ENCODE measurements at places on chromosomes 1 and 21.

GRCh38 chr1:60872426-60873054 lies 209.8 kb upstream of the NFIA start:
- no peaks in the 10 kb centered on the region for H3K36me3 ChIP-seq
- H3K4me3 ChIP-seq = no peak overlapping the region
- H3K27ac ChIP-seq = no peak overlapping the region
- H3K27me3 ChIP-seq = no peaks in the 10 kb centered on the region
- no peak for DNase-seq

DNA sequence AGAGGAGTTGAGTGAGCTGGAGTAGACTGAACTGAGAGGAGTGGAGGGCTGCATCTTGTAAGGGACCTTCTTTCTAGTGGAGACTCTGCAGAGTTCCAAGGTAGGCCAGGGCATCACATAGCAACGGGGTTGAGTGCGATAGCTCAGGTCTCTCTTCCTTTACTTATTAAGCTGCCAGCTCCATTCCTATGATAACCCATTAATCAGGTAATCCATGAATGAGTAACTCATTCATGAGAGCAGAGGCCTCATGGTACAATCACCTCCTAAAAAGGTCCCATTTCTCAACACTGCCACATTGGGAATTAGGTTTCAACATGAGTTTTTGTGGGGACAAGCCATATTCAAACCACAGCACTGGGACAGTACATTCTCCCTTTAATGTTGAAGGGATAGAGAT lies 21.3 kb downstream of the VN1R5 start:
- H3K4me1 ChIP-seq = peaks cover 21% of the 10 kb centered on the region
- no peaks in the 10 kb centered on the region for H3K36me3 ChIP-seq
- H3K4me3 ChIP-seq = no peak overlapping the region
- DNase-seq = no peak

DNA sequence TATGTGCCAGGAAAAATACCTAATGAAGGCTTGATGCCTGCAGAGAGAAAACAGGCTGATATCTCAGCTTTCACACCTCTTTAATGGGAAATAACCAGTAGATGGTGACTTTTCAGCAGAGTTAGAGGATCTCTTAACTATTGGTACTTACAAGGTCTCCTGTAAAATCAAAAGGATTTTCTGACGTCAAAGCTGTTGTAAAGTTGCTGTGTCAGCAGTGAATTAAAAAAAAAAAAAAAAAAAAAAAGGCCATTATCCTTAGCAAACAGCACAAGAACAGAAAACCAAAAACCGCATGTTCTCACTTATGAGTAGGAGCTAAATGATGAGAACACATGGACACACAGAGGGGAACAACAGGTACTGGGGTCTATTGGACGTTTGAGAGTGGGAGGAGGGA lies 349.1 kb downstream of the AMY1C start:
- no peak for DNase-seq
- no peak overlapping the region for H3K27ac ChIP-seq
- no peaks in the 10 kb centered on the region for H3K27me3 ChIP-seq
- H3K4me3 ChIP-seq = no peak overlapping the region

DNA sequence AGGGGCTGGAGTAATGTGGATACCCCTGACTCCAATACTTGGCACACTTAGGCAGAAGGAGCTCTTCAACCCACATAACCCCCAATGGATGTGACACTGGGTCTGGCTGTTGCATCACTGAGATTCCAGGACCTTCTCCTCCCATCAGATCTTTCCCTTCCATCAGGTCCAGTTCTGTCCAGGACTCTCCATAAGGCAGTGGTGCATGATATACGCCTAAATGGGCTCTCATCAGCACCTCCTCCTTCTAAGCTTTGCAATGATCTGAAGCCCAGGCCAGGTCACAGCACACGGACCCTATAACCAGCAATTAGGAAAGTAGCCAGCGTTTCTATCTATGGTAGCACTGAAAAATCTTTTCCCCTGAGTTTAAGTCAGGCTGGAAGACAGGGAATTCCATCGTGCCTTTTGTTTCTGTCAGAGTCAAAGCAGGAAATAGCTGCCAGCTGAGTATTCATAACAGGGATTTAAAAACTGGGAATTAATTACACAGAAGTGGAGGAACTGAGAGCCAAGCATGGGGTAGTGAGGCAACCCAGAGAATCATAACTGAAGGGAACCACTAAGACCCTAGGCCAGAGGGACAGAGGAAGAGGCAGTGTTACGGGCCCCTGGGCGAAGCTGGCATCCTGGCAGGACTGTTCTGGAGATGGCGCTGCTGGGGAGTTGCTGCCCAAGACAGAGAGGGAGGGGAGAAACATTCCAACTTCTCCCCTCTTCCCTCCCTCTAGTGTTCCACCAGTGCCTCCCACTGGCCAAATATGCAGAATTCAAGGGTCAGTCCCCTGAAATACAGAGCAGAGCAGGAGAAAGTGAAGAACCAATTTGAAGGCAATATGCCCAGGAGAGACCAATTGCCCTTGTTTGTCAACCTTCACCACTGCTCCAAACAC lies 37.5 kb upstream of the HOOK1 start:
- no peaks in the 10 kb centered on the region for H3K4me1 ChIP-seq
- no peaks in the 10 kb centered on the region for H3K27me3 ChIP-seq
- H3K27ac ChIP-seq = no peak overlapping the region
- no peaks in the 10 kb centered on the region for H3K36me3 ChIP-seq
- no peak overlapping the region for H3K4me3 ChIP-seq
- DNase-seq = peak; percentile 21

DNA sequence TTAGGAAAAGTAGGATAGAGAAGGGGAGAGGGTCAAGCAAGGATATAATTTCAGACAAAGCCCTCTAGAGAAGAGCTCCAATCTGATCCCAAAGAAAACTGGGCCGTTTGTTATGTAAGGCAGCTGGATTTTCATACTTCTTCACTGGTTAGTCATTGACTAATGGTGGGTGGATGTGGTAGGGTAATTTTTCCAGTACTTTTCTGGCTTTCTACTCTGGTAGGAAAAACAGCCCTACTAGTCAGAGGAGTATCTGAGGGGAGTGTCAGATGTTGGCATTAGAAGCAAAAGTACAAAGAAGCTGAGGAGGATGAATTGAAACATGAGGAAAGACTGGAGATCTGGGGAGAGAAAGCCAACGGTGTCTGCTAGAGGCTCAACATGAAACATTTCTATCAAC lies 145.3 kb downstream of the TNFSF18 start:
- no peak overlapping the region for H3K27ac ChIP-seq
- no peaks in the 10 kb centered on the region for H3K27me3 ChIP-seq
- peaks cover 7% of the 10 kb centered on the region for H3K4me1 ChIP-seq
- no peak for DNase-seq
- no peak overlapping the region for H3K4me3 ChIP-seq
- peaks cover 11% of the 10 kb centered on the region for H3K36me3 ChIP-seq

- peaks cover 5% of the 10 kb centered on the region for H3K27me3 ChIP-seq
- peak; percentile 60 for DNase-seq
- peaks cover 4% of the 10 kb centered on the region for H3K4me1 ChIP-seq
- no peak overlapping the region for H3K4me3 ChIP-seq
- H3K36me3 ChIP-seq = no peaks in the 10 kb centered on the region
Measured at GRCh38 chr1:156608981-156609380, 7.7 kb upstream of the GPATCH4 start.

- no peak overlapping the region for H3K4me3 ChIP-seq
- no peaks in the 10 kb centered on the region for H3K36me3 ChIP-seq
- no peaks in the 10 kb centered on the region for H3K4me1 ChIP-seq
Measured at GRCh38 chr1:195763146-195763906, 844.9 kb downstream of the KCNT2 start.

GRCh38 chr1:114740331-114740730 lies 17.5 kb downstream of the CSDE1 start:
- H3K36me3 ChIP-seq = peaks cover 66% of the 10 kb centered on the region
- no peak for DNase-seq
- no peaks in the 10 kb centered on the region for H3K27me3 ChIP-seq
- H3K4me3 ChIP-seq = no peak overlapping the region
- H3K4me1 ChIP-seq = 0 out of 2 replicates have a peak, but pooled peaks cover 4% of the 10 kb centered on the region
- H3K27ac ChIP-seq = 0 out of 2 replicates have a peak overlapping the region, but pooled peaks have one; percentile 4

DNA sequence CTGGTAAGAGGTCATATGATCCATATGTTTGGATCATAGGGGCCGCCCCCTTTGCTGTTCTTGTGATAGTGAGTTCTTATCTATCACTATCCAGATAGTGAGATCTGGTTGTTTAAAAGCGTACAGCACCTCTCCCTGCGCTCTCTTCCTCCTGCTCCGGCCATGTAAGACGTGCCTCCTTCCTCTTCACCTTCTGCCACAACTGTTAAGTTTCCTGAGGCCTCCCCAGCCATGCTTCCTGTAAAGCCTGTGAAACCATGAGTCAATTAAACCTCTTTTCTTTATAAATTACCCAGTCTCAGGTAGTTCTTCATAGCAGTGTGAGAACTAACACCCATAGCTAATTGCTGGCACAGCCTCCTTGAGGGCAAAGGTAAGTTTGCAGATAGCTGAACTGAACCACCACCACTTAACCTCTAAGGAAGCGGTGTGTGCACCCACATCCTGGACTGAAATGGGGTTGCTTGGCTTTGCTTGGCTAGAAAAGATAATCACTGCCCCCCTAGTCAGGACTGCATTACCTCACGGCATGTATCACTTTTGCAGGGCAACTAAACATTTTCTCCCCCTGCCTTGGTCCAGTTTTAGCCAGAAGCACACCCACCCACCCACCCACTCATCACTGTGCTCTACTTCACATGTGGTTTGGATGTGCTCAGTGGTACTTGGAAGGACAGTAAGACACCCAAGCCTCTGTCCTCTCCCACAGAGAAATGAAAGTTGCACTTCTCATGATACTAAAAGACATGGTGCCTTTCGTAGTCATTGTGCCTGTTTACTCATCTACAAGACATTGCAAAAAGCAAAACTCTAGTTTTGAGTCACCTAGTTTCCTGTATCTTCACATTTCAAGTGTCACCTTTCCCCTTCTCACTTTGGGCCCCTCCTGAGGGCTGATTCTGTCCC lies 23.1 kb upstream of the PTAFR start:
- H3K27me3 ChIP-seq = no peaks in the 10 kb centered on the region
- peaks cover 39% of the 10 kb centered on the region for H3K36me3 ChIP-seq
- no peak for DNase-seq
- no peak overlapping the region for H3K27ac ChIP-seq
- no peak overlapping the region for H3K4me3 ChIP-seq

- H3K36me3 ChIP-seq = 0 out of 2 replicates have a peak, but pooled peaks cover under 1% of the 10 kb centered on the region
- peaks cover 46% of the 10 kb centered on the region for H3K4me1 ChIP-seq
- H3K4me3 ChIP-seq = no peak overlapping the region
- peak overlapping the region; percentile 2 for H3K27ac ChIP-seq
Measured at GRCh38 chr1:184425449-184426277, 38.8 kb downstream of the C1orf21 start.

DNA sequence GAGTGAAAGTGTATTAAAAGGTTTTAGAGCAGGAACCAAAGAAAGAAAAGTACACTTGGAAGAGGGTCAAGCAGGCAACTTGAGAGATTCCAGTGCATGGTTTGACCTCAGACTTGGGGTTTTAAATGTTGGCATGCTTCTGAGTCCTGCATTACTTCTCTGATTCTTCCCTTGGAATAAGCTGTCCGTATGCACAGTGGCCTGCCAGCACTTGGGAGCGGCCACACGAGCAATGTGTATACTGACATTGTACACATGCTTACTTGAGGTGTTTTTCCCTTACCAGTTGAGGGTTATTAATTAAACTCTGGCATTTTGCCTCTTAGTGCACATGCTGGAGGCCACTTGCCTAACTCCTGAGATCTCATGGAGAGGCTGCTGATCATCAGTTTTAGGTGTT lies 786.6 kb upstream of the RGS18 start:
- H3K4me3 ChIP-seq = no peak overlapping the region
- 0 out of 2 replicates have a peak overlapping the region, but pooled peaks have one; percentile 60 for H3K27ac ChIP-seq
- no peak for DNase-seq
- peaks cover 24% of the 10 kb centered on the region for H3K4me1 ChIP-seq

GRCh38 chr1:39845569-39846566 lies 37.4 kb downstream of the TRIT1 start:
- H3K27me3 ChIP-seq = no peaks in the 10 kb centered on the region
- H3K27ac ChIP-seq = no peak overlapping the region
- DNase-seq = no peak
- peaks cover 71% of the 10 kb centered on the region for H3K36me3 ChIP-seq

GRCh38 chr1:232995189-232995588 lies 44.8 kb downstream of the NTPCR start:
- no peak overlapping the region for H3K27ac ChIP-seq
- H3K27me3 ChIP-seq = peaks cover 4% of the 10 kb centered on the region
- 0 out of 2 replicates have a peak, but pooled peaks cover 3% of the 10 kb centered on the region for H3K4me1 ChIP-seq
- DNase-seq = no peak

- no peak overlapping the region for H3K27ac ChIP-seq
- peaks cover 17% of the 10 kb centered on the region for H3K27me3 ChIP-seq
- DNase-seq = no peak
- H3K4me1 ChIP-seq = no peaks in the 10 kb centered on the region
- peaks cover 6% of the 10 kb centered on the region for H3K36me3 ChIP-seq
Measured at GRCh38 chr1:33057095-33057494, 20.4 kb upstream of the AK2 start.

- H3K27me3 ChIP-seq = peaks cover 8% of the 10 kb centered on the region
- H3K36me3 ChIP-seq = no peaks in the 10 kb centered on the region
- H3K27ac ChIP-seq = peak overlapping the region; percentile 97
- no peak for DNase-seq
- peak overlapping the region; percentile 91 for H3K4me3 ChIP-seq
Measured at GRCh38 chr1:160030657-160031364, 979 bp downstream of the PIGM start.

- DNase-seq = no peak
- H3K27ac ChIP-seq = no peak overlapping the region
- no peak overlapping the region for H3K4me3 ChIP-seq
- peaks cover 19% of the 10 kb centered on the region for H3K4me1 ChIP-seq
- no peaks in the 10 kb centered on the region for H3K36me3 ChIP-seq
Measured at GRCh38 chr21:36461918-36462486, 17.9 kb downstream of the CLDN14 start.
